ENCODE measurements at places on chromosomes 1 and 21.
A peak's percentile ranks its signal among the peaks of the same experiment; 100 is the strongest.

GRCh38 chr21:36703626-36704280 is 4.8 kb downstream of the SIM2 start:
- DNase-seq = no peak

DNA sequence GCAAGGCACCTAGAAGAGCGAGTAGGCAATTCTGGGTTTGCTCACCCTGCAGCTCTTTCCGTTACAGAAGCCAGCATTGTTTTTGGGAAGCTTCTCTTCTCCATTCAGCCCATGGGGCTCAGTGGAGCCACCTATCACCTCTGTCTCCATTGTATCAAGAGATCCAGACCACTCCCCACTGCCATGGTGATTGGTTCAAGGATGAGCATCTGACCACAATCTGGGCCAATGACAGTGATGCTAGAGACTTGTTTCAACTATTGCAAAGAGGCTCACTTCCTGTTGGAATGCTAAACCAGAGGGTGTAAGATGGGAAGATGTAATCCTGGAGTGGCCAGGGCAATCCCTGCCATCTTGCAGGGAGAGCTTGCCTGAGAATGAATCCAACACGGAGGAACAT is 6.6 kb downstream of the SPATA21 start:
- DNase-seq = no peak

DNA sequence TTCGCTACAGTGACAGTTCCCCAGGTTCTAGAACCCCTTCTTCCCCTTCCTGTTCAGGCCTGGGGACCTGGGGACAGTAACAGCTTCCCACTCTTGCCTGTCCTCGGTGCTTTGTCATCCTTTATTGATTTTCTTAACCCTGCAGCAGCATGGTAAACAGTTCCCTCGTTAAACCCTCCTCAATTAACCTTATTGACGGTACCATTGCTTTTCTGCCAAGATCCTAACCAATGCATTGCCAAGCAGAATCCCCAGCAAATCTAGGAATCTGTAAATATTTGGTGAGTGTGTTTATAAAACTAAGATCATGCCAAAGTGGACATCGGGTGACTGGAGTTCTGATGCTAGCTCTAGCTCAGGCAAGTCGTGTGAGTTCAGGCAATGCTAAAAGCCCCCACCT is 99.6 kb upstream of the KAZN start:
- no peak for DNase-seq

- DNase-seq = peak; percentile 96
These were observed at the start of gene ADAR for GRCh38 chr1:154607609-154608396. Gene ADAR (minus strand): TSS chr1:154608186. CDS start chr1:154608006, 180 bp downstream.

- DNase-seq = no peak
These were observed 354.1 kb upstream of the C1orf87 start for GRCh38 chr1:60427701-60428100.

DNA sequence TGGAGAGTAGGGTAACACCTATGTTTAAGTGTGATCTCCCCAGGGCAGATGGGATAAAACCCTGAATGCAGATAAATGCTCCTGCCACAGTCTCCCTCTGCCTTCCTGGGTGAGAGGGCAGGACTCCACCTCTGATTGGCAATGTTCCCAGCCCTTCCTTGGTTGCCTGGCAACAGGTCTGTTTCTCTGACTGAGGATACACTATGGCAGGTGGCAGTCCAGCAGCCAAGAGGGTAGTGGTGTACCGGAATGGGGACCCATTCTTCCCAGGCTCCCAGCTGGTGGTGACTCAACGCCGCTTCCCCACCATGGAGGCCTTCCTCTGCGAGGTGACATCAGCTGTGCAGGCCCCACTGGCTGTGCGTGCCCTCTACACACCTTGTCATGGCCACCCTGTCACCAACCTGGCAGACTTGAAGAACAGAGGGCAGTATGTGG is at the start of gene DCDC2B:
TSS of gene DCDC2B (plus strand) at position 199 of the 438 bp plus-strand sequence. CDS start at position 204, 5 bp downstream.
- DNase-seq = no peak

GRCh38 chr1:27365372-27366112 is 1.2 kb downstream of the MAP3K6 start:
- peak; percentile 67 for DNase-seq

GRCh38 chr1:78651241-78651640 is 1.6 kb downstream of the IFI44 start:
- no peak for DNase-seq

DNA sequence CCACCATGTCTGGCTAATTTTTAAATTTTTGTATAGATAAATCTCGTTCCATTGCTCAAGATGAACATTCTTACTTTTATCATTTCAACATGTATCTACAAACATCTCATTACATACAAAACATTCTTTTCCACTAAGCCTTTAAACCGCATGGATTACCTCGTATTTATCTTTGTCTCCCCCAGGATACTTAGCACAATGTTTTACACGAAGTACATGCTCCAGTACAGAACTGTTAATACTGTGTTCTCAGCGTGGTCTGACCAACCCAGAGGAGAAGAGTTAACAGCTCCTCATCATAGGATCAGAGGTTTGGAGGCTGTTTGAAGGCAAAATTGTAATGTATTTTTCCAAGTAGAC is 7.4 kb downstream of the PIK3C2B start:
- no peak for DNase-seq

DNA sequence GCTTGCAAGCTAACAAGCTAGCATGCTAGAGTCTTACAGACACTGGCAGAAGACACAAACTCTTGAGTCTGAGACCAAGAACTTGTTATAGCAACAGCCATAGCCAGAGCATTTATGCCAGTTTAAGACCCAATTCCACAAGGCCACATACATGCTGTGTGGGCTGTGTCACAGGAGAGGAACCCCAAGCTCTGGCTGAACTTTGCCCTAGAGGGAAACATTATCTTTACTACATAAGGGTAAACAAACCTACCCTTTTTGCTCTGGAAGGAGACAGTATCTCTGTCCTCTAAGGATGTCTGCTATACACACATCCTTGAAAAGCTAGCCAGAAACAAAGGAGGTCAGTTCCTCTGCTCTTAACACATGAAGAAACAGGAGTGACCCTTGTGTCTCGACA is 70.3 kb downstream of the HSF2BP start:
- no peak for DNase-seq

DNA sequence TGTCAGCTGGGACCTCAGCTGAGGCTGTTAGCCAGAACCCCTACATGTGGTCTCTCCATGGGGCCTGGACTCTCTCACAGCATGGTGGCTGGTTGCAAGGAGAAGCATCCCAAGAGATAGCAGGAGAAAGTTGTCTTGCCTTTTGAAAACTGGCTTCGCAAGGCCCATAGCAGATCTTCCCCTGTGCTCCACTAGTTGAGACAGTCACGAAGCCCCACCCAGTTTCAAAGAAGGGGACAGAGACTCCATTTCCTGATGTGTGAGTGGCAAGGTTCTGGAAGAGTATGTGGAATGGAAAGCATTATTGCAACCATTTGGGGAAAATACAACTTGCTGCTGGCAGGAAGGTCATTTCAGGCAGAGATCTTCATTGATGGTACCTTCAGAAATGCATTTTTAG is 7.5 kb upstream of the CSRP1 start:
- DNase-seq = no peak

GRCh38 chr1:7325254-7325653 is 445.8 kb upstream of the VAMP3 start:
- no peak for DNase-seq

- DNase-seq = no peak
These were observed 454.0 kb upstream of the C1orf87 start for GRCh38 chr1:60527567-60527966.

GRCh38 chr1:6603238-6603914 is 707 bp upstream of the KLHL21 start:
- DNase-seq = no peak

DNA sequence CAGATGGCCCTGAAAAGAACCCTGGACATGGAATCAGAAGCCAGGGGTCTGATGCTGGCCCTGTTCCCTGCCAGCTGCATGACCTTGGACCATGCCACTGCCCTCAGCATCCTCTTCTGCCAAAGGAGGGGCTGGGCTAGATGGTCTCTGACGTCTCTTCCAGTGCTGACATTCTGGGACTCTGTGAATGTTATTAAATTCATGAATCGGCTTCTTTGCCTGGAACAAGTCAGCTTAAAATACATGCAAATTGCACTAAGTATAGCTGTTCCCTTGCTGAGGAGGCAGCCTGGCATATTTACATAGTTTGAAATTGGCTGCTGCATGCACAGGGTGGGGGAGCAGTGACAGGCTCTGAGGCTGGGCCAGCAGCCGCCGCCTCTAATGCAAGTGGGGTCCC is 23.8 kb downstream of the KCNA2 start:
- DNase-seq = no peak

DNA sequence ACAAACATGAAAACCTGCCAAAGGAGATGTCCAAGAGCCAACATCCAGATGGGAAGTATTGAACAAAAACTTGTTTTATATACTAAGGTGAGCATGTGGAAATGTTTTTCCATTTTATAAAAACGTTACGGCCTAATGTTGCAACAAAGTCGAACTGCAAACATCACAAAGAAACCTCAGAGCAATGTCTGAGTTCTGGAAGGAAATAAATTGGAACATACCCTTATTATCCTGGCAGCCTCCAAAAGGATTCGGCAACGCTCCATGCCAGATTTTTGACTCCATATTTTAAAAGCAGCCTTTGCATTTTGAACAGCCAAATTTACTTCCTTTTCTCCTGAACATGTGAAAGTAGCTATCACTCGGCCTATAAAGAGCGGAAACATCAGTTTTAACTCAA is 3.3 kb downstream of the ALDH9A1 start:
- DNase-seq = no peak

- DNase-seq = peak; percentile 89
These were observed 42.7 kb downstream of the SEC16B start for GRCh38 chr1:177927021-177927596.

DNA sequence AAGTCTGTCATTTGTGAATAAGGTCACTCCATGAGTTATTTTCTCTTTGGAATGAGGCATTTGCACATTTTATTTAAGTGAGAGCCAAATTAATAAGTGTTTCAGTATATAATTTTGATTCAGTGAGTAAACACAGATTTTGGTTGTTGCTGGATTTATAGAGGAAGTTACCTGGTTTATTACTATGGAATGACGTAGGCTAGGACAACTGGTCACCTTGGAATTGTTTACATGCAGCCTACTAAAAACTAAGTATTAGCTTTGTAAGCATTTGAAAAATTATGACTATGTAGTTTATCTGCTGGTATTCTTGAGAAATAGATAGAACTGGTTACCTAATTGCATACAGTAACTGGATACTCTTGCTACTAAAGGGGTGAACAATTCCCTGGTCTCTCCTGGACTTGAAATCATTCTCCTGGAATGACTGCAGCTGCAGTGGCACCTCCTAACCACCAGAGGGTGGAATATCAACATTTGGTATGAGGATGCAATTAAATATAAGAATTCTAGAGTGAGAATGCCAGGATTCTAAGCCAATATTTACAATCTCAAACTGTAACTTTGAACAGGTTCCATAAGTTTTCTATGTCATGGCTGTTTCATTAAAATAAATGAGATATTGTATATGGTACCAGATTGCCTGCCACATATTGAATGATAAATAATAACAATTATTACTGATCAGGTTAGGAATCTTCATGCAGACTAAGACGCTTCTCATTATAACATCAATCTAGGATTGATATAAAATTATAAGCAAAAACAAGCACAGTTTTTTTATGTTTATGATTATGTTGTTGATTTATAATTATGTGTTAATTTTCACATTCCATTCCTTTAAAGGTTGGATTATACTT is 3.5 kb upstream of the KRTAP27-1 start:
- no peak for DNase-seq

- no peak for DNase-seq
These were observed 99.0 kb upstream of the SOD1 start for GRCh38 chr21:31560479-31560878.

GRCh38 chr1:115454837-115455511 is 116.9 kb upstream of the NGF start:
- peak; percentile 75 for DNase-seq

- no peak for DNase-seq
These were observed 27.3 kb downstream of the ZBTB8OS start for GRCh38 chr1:32622806-32623681.

- DNase-seq = no peak
These were observed 18.6 kb downstream of the PIK3CD start for GRCh38 chr1:9670085-9670484.

- peak; percentile 92 for DNase-seq
These were observed at the start of gene IFI6 for GRCh38 chr1:27671964-27672749. Gene IFI6 (minus strand): TSS chr1:27672192. CDS start chr1:27669314, 2,878 bp downstream.

GRCh38 chr1:35773711-35774110 is 3.9 kb upstream of the CLSPN start:
- DNase-seq = no peak

DNA sequence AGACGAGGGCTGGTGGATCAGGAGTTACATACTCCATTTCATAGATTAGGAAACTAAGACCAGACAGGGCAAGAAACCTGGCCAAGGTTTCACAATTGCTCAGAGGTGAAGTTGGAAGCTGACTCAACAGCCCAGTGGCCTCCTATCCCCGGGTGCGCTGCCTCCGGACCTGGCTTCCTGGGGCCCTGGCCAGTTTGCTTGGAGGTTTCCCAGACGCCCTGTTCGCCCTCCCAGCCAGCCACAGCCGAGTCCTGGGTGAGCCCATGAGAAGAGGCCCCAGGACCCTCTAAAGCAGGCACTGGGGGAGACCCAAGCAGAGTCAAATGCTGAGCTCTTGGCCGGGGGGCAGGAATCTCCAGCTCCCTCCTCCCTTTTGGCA is 180.1 kb downstream of the ZBTB18 start:
- no peak for DNase-seq

DNA sequence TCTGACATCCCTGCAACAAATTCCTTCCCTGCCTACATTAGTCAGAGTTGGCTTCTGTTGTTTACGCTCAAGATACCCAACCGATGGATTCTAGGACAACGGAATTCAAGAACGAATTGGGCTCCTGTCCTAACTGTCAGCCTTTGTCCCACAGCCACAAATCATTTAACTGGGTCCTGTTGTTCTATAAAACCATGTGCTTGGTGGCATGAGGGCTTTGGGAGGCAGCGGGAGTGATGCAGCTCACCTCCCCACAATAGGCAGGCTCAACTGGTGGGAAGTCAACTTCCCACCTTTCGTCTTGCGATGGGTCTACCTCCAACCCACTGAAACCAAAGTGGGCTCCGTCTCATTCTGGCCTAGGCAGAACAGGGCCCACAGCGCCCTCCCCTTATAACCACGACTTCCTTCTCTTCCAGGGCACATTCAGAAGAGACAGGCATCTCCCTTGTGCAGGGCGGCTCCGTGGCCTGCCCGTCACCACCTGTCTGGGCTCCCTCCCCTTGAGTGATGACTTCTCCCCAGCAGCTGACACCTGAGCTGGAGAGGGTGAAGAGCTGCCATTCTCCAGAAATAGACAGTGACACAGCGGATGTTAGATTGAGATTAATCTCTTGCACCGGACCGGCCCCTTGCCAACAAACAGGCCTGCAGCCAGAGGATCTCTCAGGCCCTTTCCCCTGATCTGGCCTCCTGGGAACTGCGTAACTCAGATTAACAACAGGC is 26.5 kb downstream of the LRRC38 start:
- DNase-seq = no peak

- no peak for DNase-seq
These were observed 33.7 kb downstream of the PRDM15 start for GRCh38 chr21:41845310-41846032.

- no peak for DNase-seq
These were observed 7.2 kb downstream of the PGLYRP4 start for GRCh38 chr1:153341431-153341934.

Measured in AG04450 (cell line).